Vein endothelial cell (primary cell): ENCODE measurements at places on chromosomes 13 and 19. TPM values are rescaled to one million over a fixed set of nuclear protein-coding genes. Genes with fewer than 3 reads are reported as not detected.

CA11 gene
- total RNA-seq = 1.3 and 2.0 TPM in 2 replicates

ABHD8 gene
- total RNA-seq = 6.1 and 16.0 TPM in 2 replicates

HPN gene
- total RNA-seq = not detected in 2 replicates

PLIN5 gene
- 0.33 and 0.48 TPM in 2 replicates for total RNA-seq

ZNF317 gene
- 22.3 and 26.8 TPM in 2 replicates for total RNA-seq

CLEC17A gene
- total RNA-seq = not detected in 2 replicates
